ENCODE measurements at places on chromosomes 6 and 20.

DNA sequence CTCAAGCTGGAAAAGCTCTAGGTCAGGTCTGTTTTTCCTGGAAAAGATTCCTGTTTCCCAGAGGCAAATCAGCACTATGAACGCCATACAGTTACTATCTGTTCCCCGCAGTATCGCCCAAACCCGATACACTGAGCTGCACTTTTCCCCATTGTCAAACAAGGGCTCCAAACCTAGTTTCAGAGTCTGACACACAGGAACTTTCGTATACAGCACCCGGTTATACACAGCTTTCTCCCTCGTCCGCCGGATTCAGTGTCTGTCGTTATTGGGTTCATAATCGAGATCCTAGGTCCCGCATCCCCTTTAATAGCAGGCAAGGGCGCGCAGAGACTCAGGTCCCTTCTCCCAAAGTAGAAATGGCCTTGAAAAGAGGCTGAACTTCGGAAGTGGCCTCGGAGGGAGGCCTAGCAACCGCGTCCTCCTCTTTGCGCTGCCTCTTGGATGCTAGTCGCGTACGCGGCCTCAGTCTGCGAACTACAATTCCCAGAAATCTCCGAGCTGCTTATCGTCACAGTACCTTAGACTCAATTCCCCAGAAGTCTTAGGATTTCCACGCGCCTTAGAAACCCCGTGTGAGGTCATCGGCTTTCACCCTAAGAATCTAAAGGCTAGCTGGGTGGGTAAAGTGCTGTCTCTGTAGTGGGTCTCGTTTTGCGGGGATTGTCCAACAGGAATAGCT lies 34.2 kb downstream of the ZNF391 start:
- DNase-seq, result no peak

DNA sequence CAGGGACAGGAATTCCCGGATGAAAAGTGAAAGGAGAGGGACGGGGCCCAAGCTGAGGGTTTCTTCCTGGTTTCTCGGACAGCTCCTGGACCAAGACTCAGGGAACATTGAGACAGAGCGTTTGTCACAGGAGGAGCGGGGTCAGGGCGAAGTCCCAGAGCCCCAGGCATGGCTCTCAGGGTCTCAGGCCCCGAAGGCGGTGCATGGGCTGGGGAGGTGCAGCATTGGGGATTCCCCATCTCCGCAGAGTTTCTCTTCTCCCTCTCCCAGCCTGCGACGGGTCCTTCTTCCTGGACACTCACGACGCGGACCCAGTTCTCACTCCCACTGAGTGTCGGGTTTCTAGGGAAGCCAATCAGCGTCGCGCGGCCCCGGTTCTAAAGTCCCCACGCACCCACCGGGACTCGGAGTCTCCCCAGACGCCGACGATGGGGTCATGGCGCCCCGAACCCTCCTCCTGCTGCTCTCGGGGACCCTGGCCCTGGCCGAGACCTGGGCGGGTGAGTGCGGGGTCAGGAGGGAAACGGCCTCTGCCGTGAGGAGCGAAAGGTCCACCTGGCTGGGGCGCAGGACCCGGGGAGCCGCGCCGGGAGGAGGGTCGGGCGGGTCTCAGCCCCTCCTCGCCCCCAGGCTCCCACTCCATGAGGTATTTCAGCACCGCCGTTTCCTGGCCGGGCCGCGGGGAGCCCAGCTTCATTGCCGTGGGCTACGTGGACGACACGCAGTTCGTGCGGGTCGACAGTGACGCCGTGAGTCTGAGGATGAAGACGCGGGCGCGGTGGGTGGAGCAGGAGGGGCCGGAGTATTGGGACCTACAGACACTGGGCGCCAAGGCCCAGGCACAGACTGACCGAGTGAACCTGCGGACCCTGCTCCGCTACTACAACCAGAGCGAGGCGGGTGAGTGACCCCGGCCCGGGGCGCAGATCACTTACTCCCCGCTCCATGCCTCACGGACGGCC lies 54.6 kb upstream of the POLR1H start:
- no peak for DNase-seq

DNA sequence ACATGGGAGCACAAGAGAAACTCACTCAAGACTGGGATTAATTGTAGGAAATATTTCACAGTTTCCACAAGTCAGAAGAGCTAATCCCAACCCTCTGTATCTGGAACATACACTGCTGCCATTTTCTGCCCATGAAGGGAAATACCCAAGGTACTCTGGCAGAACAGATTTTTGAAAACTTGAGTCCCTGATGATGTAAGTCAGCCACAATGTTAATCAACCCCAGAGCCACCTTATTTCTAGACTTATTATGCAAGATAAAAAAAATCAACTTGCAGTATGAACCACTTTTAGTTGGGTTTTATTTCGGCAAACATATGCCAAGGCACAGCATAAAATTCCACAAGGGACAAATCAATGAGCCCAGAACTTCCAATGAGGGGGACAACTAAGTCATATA lies 141.5 kb downstream of the LY86 start:
- no peak for DNase-seq

GRCh38 chr6:56730663-56731529 lies 88.2 kb upstream of the DST start:
- DNase-seq, result no peak

DNA sequence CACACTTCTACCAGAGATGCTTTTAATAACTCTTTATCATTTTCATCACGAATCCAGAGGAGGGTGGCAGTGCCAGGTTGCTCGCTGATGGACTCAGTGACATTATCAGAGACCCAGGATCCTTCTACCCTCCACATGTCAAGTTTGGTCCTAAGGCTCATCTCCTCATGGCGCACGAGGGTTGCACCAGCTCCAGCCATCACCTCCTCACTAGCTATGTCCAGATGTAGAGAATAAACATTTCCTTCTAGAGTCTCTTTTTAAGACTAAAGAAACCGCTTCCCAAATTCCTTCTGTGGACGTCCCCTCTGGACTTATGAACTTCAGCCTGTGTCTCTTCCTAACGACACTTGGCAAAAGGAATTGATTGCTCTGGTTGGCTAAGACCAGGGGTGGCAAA lies 178.7 kb downstream of the BMP7 start:
- no peak for DNase-seq

- DNase-seq, result no peak
These were observed 199.2 kb downstream of the CD83 start for GRCh38 chr6:14316651-14317386.

DNA sequence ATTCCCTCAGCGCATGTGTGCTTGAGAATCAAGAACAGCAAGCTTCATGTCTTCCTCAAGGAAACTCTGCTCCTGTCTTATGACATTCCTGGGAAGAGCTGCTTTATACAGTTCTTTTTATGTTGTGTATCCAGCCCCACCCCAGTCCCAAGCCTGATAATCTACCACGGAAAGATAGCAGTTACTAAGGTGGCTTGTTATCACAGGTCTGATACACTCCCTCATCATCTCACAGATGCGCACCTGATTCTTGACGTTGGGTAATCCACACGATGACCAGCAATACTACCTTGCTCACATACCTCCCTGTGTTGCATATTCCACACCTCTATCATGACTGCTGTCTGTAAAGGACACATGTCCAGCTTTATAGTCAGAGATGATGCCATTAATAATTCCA lies 3.2 kb downstream of the NHLRC1 start:
- no peak for DNase-seq

GRCh38 chr6:44439270-44440045 lies 52.0 kb downstream of the CDC5L start:
- DNase-seq, result no peak

DNA sequence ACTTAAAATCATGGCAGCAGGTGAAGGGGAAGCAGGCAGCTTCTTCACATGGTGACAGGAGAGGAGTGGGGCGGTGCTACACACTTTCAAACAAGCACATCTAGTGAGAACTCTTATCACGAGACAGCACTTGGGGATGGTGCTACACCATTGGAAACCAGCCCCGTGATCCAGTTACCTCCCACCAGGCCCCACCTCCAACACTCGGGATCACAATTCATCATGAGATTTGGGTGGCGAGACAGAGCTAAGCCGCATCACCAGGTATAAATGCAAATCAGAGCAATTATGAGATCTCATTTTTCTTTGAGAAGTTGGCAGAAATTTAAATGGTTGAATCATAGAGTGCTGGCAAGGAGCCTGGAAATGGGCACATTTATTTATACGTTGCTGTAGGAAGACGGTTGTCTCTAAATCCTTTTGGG lies 31.4 kb downstream of the IGF2R start:
- no peak for DNase-seq

DNA sequence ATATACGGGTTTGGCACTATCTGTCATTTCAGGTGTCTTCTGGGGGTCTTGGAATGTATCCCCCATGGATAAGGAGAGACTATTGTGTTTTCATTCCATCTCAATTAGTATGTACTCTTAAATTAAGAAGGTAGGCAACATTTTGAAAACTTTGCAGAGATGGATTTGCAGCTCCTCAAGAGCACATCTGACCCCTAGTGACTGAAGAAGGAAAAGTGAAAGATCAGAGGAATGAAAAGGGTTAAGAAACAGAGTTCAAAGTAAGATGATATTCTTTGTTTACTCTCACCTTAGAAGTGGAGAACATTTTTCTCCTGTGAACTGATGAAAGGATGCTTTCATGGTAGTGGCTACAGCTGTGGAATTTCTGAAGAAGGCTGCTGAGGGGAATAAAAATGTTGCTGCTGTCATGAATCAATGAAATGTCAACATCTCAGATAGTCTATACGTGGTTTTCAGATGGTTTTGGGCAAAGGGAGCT lies 41.5 kb downstream of the SH3BGRL2 start:
- DNase-seq, result no peak

GRCh38 chr6:147678253-147678652 lies 169.8 kb downstream of the SAMD5 start:
- DNase-seq, result no peak

DNA sequence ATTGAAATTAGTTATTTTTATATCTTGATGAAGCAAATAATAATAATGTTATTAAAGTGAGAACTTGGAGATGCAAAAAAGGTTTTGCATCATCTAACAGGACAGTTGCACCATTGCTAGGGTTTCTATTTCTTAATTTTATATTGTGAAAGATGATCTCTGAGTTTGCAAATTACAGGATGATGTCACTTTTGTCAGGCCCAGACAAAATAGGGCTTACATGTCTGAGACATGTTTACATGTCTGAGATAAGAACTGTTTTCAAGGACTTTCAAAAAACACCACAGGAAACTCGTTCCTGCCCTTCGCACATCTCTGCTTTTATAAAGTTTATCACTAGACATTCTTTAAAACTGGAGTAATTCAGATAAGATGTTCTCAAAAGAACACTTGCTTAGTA lies 1075.8 kb upstream of the MANEA start:
- DNase-seq, result no peak

- DNase-seq, result peak; percentile 58
These were observed 199.1 kb downstream of the ERMARD start for GRCh38 chr6:169950558-169950957.

DNA sequence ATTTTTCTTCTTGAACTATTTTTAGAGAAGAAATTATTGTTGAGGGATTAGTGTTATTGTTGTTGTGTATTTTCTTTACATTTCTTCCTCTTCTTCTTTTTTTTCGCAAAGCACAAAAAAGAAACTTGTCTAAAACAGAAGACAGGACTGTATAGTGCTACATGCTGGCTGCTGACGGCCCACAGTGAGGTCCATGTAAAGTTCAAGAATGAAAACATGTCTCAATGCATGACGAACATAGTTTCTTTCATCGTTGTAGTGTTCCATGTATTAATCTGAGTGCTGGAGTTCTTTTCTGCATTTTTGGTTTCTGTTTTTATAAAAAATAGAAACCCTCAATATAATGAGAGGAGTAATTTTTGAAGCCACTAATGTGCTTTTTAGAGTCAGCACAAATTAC lies 462.9 kb upstream of the MARCKS start:
- DNase-seq, result no peak

DNA sequence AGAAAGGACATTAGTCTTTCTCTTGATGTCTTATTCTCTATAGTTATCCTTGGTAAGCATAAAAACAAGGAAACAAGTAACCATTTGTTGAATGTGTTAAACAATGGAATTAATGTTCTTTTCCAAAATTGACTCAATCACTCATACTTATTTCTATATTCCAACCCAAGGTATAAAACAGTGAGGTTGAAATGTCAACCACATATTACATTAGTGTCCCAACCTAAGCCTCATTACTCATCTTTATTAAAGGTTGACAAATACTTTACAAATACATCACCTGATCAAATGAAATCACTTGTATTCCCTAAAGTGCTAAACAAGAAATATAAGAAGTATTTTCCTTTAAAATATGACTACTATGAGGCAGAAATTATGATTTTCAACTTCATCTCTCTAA lies 100.5 kb downstream of the ASCC3 start:
- no peak for DNase-seq

GRCh38 chr6:70310063-70310694 lies 7.3 kb upstream of the COL9A1 start:
- peak; percentile 35 for DNase-seq

DNA sequence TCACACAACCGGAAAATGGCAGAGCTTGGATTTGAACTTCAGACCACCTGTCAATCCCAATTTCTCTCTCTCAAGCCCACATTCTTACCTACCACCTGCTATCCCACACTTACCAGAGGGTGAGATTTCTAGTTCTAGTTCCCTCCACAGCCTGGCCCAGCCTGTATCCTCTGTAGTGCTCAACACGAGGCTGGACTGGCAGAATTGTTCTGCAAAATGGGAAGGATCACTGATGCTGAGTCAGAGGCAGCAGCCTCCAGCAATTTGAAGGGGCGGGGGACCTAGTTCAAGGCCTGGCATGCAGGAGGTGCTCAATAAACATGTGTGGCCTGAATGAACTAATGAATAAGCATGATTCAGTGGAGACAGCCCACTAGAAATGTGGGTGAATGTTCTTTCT lies 53.6 kb upstream of the TTPAL start:
- DNase-seq, result no peak

DNA sequence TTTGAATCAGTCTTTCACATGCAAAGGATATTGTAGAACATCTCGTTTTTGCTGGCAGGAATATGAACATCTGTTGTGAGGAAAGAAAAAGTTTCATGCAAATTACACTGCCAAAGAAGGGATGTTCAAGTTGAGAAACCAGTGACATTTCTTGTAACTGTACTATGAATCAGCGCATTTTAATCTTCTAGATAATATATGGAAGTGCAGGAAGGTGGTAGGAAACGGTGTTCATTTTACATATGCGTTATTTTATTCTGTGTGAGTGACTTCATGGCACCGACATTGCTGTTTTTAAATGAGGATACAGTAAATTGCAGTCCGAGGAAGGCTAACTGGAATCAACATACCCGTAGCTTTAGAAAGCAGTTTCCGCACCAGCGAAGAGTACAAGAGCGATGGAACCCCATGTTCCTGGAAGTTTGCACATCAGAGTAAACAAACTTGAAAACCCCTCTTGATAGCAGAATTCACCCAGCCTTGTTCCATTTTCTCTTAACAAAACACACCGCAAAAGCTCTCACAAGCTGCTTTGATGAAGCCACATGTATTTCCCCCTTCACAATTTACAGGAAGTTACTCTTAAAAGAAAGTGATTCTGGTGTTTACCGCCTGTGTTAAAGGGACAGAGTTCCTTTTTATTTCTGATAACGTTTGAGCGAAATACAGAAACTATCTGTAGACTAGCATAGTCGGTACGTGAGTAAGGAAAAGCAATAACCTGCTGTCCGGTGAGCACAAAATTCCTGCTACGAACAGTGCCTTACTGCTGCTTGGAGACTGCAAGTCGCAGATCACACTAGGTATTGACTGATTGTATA lies 11.5 kb downstream of the PRDM1 start:
- DNase-seq, result no peak

Measured in NCI-H1105 (cell line).